ENCODE measurements at places on chromosomes 7 and 10. TPM values are rescaled to one million over a fixed set of nuclear protein-coding genes. Genes with fewer than 3 reads are reported as not detected.
A peak's percentile ranks its signal among the peaks of the same experiment; 100 is the strongest.

DNA sequence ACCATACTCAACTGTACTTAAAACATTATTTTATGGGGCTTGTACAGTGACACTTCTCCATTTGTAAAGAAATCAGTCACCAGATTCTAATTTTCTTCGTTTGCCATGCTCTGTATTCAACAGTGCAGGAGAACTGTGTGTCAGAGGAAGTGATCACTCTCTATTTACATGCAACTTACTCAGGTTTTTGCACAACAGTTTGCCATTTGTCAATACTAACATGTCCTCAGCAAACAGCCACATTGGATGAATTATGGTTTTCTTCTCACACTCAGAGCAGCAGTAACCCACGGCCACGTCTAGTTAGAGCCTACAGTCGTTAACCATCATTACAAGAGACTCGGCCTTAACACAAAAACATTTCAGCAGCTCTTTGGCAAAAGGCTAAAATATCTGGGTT lies 69.2 kb upstream of the SP4 start:
- no peaks in the 10 kb centered on the region for H3K27me3 ChIP-seq
- no peak overlapping the region for H3K4me3 ChIP-seq
- no peaks in the 10 kb centered on the region for H3K4me1 ChIP-seq
- H3K27ac ChIP-seq, result no peak overlapping the region
- H3K36me3 ChIP-seq, result no peaks in the 10 kb centered on the region

GRCh38 chr10:88186335-88186734 lies 322.9 kb downstream of the PTEN start:
- no peaks in the 10 kb centered on the region for H3K4me1 ChIP-seq
- no peak overlapping the region for H3K27ac ChIP-seq
- DNase-seq, result no peak
- no peaks in the 10 kb centered on the region for H3K36me3 ChIP-seq
- no peaks in the 10 kb centered on the region for H3K27me3 ChIP-seq
- peak overlapping the region; percentile 2 for H3K4me3 ChIP-seq

- H3K36me3 ChIP-seq, result no peaks in the 10 kb centered on the region
- H3K27me3 ChIP-seq, result no peaks in the 10 kb centered on the region
These were observed 142.0 kb downstream of the HDAC9 start for GRCh38 chr7:18637516-18637915.

GRCh38 chr7:30143748-30144251 lies 9.0 kb downstream of the MTURN start:
- no peak overlapping the region for H3K4me3 ChIP-seq
- peaks cover 3% of the 10 kb centered on the region for H3K4me1 ChIP-seq
- H3K27me3 ChIP-seq, result no peaks in the 10 kb centered on the region
- H3K36me3 ChIP-seq, result no peaks in the 10 kb centered on the region

Gene SPDYE6
- not detected for total RNA-seq

- H3K36me3 ChIP-seq, result peaks cover 23% of the 10 kb centered on the region
- no peaks in the 10 kb centered on the region for H3K27me3 ChIP-seq
- no peak for DNase-seq
- H3K4me3 ChIP-seq, result no peak overlapping the region
- H3K4me1 ChIP-seq, result no peaks in the 10 kb centered on the region
These were observed 114.2 kb downstream of the SMURF1 start for GRCh38 chr7:99029466-99030435.

GRCh38 chr7:148241700-148242293 lies 348.8 kb upstream of the C7orf33 start:
- no peaks in the 10 kb centered on the region for H3K27me3 ChIP-seq
- H3K4me3 ChIP-seq, result no peak overlapping the region
- no peak for DNase-seq

Gene BLNK
- total RNA-seq, result not detected

Gene TFR2
- total RNA-seq, result 5.7 TPM

- peaks cover 41% of the 10 kb centered on the region for H3K36me3 ChIP-seq
- H3K27me3 ChIP-seq, result no peaks in the 10 kb centered on the region
- peaks cover 28% of the 10 kb centered on the region for H3K4me1 ChIP-seq
- H3K4me3 ChIP-seq, result no peak overlapping the region
- no peak for DNase-seq
These were observed 31.7 kb upstream of the DGKI start for GRCh38 chr7:137878333-137878961.

Gene WEE2
- total RNA-seq, result not detected

DNA sequence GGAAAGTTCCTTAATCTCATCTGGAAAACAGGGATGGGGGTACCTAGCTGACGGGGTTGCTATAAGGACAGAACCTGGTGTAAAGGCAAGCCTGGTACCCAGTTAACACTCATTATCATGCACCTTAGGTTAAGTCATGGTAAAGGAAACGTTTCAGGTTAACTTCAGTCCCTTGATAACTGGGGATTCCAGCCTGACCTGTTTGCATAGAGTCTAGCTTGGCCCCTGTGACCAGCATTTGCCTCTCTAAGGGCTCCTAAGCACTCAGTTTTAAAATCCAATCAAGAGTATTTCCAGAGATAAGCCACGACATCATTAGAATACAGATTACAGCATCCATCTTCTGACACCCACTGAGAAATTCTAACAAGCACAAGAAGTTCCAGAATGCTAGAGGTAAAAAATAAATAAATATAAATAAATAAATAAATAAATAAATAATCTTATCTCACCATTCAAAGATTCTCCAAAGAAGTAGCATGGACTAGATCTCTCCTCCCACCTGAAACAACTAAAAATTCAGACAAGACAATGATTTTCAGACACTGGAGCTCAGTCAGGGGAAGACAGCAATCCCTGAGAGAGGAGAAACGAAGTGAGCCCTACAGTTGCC lies 184.6 kb downstream of the KCNMA1 start:
- H3K4me3 ChIP-seq, result no peak overlapping the region
- no peak overlapping the region for H3K27ac ChIP-seq
- DNase-seq, result no peak
- H3K4me1 ChIP-seq, result peaks cover 5% of the 10 kb centered on the region
- H3K36me3 ChIP-seq, result no peaks in the 10 kb centered on the region

Gene LRMDA
- total RNA-seq, result 0.86 TPM
